EL (cell line): ENCODE measurements at places on chromosomes 12 and 14.
A peak's percentile ranks its signal among the peaks of the same experiment; 100 is the strongest.

DNA sequence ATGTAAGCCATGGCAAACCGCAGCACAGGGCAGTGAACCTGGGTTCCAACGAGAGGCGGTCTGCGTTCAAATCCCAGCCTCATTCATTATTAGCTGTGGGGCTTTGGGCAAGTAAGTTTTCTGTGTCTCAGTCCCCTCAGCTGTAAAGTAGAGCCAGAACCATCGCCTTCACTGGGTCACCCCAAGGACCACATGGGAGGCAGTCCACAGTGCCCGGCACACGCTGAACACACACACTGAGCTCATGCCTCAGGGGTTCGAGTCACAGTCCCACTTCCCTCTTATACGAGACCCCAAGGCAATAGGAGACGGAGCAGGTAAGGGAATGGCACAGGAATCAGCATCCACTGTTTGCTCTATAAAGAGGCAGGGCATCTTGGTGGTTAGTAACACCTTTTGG is 19.1 kb downstream of the LRTM2 start:
- DNase-seq: no peak

DNA sequence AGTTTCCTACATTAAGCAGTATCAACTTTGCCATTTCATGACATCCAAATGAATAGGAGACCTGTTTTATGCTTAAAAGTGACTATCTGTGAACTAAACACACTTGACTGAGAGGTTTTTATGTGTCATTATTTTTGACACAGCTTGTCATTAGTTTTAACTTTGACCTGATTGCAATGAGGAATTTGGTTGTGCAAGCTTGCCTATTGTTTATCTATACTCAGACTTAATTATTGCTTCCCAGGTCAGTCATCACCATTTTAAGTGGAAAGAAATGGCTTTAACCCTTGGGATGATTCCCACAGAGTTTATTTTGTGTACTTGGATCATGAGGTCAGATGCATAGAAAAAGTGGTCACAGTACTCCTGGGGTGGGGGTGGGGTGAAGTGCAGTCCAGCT is 171.0 kb upstream of the PRICKLE1 start:
- no peak for DNase-seq

DNA sequence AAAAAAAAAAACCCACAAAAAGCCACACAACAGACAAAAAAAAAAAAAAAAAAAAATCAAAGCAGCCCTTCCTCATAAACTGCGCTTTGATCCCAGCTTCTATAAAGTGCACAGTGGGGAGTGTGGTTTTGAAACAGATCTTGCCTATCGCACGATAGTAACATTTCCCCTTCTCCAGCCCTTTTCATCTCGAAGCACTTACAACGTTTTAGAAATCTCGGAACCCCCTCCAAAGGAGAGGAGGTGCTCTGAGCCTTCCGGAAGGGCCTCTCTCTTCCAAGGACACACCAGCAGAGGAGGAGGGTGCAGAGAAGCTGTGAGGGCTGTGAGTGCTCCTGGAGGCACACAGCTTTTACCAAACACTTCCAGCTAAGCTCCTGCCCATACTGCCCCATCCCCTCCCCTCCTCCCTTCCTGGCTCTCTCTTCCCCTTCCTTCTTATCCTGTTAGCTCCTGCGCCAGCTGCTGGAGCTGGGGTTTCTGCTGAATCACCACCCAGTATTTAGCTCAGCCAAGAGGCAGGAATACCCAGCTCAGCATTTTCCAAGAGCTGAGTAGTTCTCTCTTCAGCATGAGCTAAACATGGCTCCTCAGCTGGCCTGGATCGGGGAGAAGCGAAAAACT is 28.4 kb downstream of the SLC7A8 start:
- DNase-seq: peak; percentile 81

GRCh38 chr12:26564391-26564790 is 268.6 kb downstream of the ITPR2 start:
- DNase-seq: peak; percentile 11

DNA sequence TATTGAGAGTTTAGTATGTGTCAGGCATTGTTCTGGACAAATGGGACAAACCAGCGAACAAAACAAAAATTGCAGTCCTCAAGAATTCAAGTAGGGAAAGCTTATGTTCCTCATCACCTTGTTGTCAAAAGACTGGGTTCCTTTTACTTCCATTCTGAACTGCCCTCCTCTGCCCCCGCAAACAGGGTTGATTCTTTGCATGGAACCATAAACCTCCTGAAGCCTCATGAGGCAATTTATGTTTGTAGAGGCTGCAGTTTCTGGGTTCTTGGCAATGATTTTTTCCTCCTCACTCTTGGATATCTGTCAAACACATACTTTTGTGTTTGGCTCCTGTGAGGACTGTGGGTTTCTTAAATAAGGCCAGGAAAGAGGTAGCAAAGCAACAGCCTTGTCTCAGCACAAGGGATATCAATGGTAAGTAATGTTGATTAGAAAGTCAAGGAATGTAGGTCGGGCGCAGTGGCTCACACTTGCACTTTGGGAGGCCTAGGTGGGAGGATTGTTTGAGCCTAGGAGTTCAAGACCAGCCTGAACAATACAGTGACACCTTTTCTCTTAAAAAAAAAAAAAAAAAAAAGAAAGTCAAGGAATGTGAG is 13.9 kb downstream of the COPZ1 start:
- no peak for DNase-seq

DNA sequence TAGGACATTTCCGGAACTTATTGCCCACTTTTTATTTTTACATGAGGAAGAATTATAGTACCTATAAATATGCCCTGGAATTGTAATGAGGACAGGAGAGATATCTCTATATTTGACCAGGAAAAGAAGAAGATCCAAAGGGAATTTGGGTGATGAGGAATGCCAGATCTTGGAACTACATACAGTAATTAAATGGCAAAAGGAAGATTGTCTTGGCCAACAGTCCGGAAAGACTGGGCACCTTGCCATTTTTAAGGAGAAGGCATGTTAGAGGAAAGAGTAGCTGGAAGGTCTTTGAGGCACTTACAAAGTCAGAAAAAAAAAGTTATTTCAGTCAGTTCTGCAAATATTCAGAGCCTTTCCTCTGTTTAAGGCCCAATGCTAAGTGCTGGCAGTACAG is 616.4 kb downstream of the MED13L start:
- peak; percentile 25 for DNase-seq

DNA sequence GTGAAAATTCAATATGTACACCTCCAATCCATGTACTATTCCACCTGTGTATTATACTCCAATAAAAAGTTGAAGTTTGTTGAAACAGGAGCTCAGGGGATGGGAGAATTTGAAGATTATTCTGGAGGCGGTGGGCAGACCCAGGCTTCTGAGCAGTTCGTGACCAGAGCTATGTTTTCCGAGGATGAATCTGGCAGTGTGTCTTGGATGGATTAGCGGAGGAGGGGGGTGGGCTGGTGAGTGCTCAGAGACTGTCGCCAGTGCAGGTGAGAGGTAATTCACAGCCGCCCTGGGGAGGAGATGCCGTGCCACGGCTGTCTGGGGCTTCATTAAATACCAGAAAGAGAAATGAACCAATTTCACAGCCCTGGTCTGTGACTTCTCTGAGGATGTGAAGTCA is 283.0 kb upstream of the RTL1 start:
- DNase-seq: no peak

DNA sequence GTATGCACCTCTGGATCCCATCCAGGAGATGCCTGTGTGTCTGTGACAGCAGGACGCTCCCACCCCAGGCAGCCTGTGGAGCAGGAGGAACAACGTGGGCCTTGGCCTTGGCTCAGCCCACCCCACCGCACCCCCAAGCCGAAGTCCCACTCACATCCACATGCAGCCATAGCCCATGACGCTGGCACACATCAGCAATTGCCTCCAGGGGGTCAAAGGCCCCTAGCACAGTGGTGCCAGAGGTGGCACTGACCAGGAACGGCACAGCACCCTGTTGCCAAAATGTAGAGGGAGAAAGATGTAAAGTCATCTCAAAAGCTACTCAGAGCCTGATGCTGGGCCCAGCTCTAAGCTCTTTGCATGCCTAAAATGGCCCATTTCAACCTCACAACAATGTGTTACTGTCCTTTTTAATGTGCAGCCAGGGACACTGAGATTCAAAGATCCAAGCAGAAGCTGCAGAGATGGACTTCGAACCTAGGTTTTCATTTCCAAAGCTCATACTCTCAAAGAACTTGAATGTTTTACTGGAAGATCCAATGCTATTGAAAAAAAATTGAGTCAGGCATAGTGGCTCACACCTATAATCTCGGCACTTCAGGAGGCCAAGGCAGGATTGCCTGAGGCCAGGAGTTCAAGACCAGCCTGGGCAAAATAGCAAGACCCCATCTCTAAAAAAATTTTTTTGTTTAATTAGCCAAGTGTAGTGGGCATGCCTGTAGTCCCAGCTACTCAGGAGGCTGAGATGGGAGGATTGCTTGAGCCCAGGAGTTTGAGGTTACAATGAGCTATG is 19.2 kb upstream of the ZNF740 start:
- no peak for DNase-seq

- no peak for DNase-seq
Observed at GRCh38 chr12:89993632-89994031, 285.0 kb upstream of the ATP2B1 start.

DNA sequence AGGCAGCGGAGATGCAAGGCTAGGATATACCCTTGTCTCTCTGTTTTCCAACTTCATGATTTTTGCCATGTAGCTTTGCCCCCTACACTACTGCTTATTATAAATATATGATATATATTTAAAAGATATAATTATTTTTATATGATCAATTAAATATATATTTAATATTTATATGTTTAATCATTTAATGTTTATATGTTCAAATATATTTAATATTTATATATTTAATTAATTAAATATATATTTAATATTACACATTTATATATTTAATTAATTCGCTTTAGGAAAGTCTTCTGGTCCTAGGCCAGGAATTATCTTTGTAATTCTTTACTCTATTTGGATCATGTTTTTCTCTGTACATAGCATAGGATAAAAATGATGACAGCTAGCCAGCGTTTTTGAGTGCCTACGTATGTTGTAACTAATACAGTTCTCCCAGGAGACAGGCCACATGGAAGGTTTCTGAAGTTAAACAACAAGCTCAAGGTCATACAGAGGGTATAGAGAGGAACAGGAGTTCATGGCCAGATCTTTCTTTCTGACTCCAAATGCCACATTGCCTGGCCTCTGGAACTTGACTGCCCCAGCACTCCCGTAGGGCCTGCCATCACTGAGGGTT is 192.5 kb downstream of the KCNA5 start:
- no peak for DNase-seq

- no peak for DNase-seq
Observed at GRCh38 chr14:19895282-19895681, 20.3 kb downstream of the OR4K2 start.

DNA sequence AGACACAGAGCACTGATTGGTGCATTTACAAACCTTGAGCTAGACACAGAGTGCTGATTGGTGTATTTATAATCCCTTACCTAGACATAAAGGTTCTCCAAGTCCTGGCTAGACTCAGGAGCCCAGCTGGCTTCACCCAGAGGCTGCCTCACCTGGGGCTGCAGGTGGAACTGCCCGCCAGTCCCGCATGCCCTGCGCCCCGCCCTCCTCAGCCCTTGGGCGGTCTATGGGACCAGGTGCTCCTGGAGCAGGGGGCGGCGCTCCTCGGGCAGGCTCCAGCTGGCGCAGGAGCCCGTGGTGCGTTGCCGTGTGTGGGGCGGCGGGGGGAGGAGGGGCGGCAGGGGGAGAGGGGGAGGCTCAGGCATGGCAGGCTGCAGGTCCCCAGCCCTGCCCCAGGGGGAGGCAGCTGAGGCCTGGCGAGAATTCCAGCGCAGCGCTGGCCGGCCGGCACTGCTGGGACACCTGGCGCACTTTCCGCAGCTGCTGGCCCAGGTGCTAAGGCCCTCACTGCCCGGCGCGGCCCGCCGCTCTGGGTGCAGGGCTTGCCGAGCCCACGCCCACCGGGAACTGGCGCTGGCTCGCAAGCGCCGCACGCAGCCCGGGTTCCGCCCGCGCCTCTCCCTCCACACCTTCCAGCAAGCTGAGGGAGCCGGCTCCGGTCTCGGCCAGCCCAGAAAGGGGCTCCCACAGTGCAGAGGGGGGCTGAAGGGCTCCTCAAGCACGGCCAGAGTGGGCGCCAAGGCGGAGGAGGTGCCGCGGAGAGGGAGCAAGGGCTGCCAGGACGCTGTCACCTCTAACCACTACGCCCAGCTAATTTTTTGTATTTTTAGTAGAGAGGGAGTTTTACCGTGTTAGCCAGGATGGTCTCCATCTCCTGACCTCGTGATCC is 3.1 kb upstream of the SLCO1B3 start:
- DNase-seq: no peak

DNA sequence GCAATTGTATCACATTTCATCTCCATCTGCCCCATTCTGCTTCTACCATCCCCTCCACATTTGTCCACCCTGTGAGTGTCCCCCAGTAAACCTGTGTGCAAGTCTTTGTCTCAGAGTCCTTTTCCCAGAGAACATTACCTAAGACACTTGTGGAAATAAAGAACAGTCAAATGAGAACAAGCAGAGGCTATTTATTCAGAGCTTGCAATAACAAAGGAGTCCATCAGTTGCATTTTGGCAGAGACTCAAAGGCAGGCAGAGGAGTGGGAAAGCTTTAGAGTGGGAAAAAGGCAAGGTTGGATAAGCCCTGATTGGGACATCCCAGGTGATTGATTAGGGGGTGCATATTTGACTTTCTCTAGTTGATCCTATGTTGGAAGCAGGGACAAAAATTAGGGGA is 18.2 kb upstream of the PPFIBP1 start:
- DNase-seq: no peak

DNA sequence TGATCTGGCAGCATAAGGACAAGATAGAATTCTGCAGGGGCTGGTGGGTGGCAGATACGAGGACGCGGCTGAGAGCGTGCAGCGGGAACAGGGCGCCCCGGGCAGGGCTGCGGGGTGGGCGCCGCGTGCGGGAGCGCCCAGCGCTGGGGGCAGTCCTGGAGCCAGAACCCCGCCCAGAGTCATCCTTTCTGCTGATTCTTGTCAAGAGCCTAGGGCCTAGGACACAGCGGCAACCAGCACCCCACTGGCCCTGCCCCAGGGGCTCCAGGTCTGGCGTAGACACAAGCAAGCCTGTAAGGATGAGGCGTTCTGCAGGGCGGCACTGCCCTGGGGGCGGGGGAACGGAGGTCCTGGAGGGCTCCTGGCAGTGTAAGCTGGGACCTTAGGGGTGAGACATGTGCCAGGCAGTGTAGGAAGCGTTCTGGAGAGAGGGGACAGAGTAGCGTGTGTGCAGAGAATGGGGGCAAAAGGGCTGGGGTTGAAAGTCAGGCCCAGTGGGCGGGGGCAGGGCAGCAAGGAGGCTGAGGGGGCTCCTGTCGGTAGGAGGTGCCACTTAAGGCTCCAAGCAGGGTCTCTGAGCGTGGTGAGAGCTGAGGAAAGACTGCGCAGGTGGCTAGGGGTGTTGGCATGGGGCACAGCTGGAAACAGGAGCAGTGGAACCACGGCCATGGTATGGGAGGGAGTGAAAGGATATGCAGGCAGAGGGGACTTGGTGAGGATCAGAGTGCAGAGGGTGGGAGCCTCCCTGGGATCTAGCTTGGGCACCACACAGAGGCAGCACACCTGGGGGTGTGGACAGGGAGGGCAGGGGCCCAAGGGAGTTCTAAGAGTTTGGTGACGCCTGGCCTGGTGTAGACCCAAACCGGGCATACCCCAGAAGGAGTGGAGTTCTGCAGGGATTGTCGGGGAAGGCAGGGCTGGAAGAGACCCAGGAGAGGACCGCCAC is 845 bp upstream of the AHNAK2 start:
- no peak for DNase-seq
